ENCODE measurements at places on chromosomes 4 and X.

GRCh38 chr4:184836613-184837012 lies 10.8 kb upstream of the ACSL1 start:
- no peak for DNase-seq

GRCh38 chr4:150569384-150569987 lies 12.5 kb upstream of the MAB21L2 start:
- no peak for DNase-seq

GRCh38 chr4:40656201-40656863 lies 26.7 kb upstream of the RBM47 start:
- no peak for DNase-seq

DNA sequence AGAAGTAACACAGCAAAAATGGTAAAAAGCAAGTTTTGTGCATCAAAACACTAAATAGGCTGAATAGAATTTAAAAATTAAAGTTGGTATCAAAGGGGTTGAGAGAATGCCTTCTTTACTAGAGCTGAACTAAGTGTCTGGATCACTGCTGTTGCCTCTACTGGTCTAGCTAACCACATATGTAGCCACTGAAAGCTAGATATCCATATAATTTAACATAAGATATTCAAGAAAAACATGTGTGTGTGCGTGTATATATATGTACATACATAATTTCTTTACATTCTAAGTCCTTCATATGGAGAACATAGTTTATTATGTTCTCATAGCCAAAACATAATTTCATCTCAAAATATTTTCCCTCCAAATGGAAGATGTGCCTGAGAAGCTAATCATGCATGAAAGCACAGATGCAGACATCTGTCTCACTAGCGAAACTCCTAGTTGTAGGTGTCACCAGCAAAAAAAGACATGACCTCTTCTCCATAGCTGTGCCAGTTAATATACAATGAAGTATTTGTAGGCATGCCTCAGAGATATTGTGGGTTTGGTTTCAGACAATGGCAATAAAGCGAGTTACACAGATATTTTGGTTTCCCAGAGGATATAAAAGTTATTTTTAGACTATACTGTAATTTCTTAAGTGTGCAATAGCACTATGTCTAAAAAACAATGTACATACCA lies 47.3 kb downstream of the PDE5A start:
- no peak for DNase-seq

- DNase-seq, result no peak
Measured at GRCh38 chr4:17152941-17153540, 254.6 kb upstream of the LDB2 start.

DNA sequence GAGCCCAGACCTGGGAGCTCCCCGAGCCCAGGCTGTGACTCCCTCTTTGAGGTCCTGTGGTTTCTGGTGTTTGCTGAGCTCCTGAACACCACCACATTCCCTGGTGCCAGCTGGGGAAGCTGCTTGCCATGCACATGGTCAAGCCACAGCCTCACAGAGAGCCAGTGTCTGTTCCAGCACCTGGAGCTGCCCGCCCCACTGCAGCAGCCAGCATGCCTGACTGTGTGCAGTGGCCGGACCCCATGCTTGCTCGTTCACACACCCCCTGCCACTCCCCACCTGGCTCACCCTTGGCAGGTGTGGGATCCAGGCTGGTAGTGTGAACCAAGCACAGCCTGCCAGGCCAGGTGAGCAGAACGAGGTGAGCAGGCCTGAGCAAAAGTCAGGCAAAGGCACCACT lies 95.6 kb upstream of the FAM9C start:
- no peak for DNase-seq

DNA sequence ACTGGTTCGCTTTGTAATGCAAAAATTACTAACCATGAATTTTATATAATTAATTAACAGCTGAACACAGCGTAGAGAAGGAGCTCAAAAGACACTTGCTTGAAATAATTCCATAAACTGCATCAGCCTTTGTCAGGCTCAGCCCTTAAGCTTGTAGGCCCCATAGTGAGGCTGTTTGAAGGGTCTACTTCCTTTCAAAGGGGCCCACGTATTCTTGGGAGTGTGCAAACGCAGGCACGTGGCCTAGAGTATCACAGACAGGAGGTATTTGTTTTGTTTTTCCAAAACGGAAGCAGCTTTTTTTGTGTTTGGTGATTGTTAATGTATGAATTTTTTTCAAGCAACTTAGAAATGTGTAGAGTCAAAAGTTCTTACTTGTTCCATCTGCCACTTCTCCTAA lies 25.6 kb upstream of the EGF start:
- DNase-seq, result no peak

GRCh38 chr4:184396570-184397515 lies 77.5 kb downstream of the IRF2 start:
- no peak for DNase-seq

GRCh38 chr4:101823864-101824263 lies 33.3 kb downstream of the BANK1 start:
- no peak for DNase-seq

DNA sequence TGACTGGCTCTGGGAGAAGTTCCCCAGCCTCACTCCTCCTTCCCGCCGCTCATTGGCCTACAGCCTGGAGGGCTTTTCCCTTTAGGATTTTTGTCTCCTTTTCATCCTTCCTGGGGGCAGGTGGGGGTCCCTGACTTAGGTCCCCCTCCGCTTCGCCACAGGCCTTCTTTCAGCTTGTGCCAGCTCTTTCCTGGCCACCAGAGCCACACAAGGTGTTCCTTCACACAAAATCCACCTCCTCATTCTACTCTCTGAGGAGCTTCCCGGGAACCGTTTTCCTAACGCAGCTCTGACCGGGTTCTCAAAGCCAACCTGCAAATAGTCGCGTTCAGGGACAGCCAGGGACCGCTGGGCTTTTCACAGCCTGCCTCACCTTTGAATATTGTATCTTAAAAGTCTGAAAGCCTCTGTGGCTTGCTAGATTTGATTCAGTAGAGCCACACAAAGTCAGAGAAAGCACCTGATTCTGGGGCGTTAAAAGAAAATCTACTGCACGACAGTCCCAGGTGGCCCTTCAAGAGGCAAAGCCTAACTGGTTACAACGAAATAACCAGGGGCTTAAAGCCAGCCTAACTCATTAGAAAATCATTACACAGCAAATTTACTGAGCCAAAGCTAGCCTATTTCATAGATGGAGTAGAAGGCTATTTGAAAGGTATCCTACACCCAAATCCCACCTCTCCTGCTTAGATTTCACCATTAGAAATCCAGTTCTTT lies 731 bp upstream of the GPC3 start:
- no peak for DNase-seq

DNA sequence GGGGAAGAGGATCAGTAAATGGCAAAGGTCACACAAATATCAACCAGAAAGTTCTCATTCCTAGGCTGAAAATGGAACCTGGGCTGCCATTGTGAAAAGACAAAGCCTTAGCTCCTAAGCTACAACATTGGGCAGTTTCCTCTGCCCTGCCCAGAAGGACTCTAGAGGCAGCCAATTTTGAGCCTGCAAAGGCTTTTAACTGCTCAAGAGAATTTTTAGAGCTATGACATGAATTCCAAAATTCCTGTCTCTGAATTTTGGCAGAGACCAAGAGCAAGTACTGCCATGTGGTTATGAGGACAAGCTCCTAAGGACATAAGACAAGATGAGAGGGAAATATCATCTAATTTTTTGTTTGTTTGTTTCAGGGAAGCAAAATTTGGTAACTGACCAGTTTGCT lies 29.6 kb upstream of the IGFBP7 start:
- DNase-seq, result no peak

DNA sequence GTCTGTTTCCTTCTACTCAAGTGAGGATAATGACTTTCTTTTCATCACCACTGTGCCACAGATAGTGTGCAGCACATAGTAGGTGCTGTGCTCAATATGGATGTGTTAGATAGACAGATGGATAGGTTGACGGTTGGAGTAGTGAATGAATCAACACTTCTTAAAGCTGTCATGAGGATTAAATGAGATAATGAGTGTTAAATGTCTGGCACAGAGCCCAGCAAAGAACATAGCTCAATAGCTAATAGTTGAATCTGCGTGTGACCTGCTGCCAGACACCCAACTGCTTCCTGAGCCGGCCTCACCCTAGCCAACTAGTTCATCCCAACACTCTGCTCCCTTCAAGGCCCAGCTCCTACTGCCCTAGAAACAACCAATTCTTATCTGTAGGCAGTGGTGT lies 67.7 kb upstream of the PJA1 start:
- DNase-seq, result no peak

GRCh38 chrX:119948381-119948780 lies 4.8 kb upstream of the NKAP start:
- DNase-seq, result no peak

DNA sequence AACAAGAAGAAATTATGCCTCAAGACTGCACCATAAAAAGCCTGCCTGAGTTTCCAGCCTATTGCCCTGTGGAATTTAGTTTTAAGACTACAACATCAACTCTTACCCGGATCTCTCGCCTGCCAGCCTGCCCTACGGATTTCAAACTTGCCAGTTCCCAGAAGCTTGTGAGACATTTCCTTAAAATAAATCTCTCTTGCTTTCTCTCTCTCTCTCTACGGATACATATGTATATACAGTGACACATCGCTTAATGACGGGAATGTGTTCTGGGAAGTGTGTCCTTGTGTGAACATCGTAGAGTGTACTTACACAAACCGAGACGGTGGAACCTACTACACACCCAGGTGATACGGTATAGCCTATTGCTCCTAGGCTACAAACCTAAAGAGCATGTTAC lies 79.5 kb downstream of the CLNK start:
- DNase-seq, result no peak

- DNase-seq, result no peak
Measured at GRCh38 chrX:37652589-37653231, 32.9 kb upstream of the XK start.

DNA sequence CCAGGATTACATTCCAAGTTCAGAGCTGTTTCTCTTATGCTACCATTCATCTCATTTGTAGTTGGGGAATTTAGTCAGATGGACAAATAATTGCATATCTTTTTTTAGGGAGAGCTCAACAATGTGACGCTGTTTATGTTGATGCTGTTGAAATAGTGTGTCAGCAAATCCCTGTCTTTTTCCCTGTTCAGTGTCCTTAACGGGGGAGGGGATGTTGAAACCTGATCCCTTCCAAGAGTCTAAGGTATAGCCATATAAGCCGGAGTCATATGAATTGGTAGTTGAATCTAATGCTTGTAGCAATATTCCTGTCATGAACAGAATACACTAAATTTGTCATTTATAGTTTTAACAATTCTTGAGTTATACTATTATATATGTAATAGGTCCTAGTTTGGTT lies 293.5 kb upstream of the FAT1 start:
- DNase-seq, result no peak

DNA sequence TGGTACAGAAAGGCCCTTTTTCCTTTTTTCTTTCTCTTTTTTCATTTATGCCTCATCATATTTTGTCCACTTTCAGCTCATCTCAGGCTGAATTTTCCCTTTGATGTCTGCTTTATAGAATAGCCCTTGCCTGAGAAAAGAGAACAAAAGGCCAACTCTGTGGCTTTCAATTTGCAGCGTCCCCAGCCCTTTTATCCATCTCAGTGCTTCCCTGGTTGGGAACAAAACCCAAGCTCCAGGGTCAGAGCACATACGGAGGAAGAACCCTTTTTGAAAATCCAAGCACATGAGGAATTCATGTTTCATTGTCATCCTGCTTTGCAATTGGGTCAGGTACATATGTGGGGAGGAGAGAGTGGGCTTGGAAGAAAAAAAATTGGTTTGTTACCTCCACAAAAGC lies 47.5 kb downstream of the TMEM164 start:
- DNase-seq, result no peak

DNA sequence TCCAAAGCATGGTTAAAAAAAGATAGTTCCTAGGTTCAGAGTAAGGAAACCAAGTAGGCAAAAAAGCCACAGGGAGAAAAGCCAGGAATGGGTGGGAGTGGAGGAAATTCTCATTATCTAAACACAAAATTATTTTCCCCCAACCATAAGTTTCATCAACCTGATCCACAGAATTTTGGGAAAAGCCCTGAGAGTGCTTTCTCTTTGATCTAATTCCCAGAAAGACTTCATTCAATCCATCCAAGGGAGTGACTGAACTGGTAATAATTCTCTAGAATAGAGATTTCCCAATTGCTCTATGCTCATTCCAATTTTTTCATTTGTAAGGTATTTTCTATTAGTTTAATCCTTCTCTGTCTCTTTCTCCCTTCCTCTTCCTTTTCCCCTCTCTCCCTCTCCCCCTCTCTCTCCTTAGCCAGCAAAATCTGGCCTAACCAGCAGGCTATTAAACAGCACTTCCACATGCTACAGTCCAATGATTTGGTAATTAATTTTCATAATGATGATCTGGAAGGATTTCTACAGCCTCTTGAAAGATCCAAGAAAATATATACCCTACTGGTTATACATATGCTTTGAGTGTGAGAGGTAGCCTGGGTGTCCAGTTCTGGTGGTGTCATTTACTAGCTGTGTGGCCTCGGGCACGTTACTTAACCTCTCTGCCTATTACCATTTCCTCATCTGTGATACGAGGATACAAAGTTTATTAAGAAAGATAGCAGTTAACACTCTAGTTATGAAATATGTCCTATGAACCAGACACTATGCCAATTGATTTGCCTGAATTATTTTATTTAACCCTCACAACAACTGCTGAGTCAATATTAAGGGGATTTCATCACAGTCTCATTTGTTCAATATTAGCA lies 251.5 kb upstream of the RASGEF1B start:
- DNase-seq, result no peak

DNA sequence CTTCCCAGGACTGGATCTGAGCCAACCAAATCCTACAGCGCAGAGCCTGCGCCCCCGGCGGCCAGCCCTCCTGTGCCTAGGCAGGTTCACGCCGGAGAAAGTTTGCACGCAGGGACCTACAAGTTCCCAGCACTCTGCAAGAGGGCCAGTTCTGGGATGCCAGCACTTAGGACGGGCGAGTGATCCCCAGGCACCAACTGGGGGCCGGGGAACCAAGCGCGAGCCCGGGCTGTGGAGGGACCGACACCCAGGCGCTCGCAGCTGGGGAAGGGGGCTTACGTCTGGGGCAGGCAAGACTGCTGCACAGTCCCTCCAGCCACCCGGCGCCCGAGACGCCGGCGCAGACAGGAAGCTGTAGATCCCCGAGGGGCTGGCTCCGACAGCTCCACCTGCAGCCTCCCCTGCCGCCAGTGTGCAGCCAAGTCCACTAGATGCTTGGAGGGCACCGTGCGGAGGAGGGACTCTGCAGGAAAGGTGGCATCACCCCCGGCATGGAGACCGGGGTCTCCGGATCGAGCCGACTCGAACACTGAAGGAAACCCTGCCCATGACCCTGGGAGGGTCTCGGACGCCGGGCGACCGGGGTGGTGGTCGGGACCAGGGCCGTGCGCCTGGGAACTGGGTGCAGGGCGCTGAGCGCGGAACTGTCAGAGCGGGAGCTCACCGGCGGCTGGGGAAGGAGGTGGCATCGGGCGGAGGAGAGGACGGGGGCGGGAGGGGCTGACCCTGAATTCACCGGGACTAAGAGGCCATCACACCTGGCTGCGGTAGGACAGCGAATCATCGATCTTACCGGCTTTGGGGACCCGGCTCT lies 566 bp downstream of the CORIN start:
- DNase-seq, result no peak

DNA sequence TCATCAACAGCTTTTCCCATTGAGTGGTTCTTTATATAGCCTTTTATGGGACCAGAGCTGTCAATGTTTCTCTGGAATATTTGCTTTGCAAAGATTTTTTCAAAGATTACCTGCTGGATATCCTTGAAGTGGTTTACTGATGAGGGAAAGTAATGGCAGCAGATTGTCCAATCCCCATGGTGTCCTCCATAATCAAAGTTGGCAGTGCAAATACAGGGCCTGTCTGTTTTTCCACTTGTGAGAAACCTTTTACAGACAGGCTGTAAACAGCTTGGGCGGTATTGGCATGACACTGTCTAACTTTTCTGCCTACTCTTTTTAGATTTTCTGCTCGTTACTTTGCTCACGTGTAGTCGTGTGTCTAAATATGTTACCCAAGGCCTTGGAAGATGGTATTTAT lies 641.9 kb upstream of the NR3C2 start:
- DNase-seq, result no peak
